Kidney (tissue), 22 donors: ENCODE measurements at places on chromosomes 7 and 10. TPM values are rescaled to one million over a fixed set of nuclear protein-coding genes. Genes with fewer than 3 reads are reported as not detected.
A peak's percentile ranks its signal among the peaks of the same experiment; 100 is the strongest.

Gene SLC18A2
- polyA plus RNA-seq: 0.15 TPM

Gene CCL26
- not detected for polyA plus RNA-seq

Gene MYH16
- polyA plus RNA-seq: not detected

Gene CCDC172
- polyA plus RNA-seq: not detected

Gene IGF2BP3
- not detected for polyA plus RNA-seq

Gene COG5
- polyA plus RNA-seq: 8.6 TPM

Gene SH3PXD2A
- 2.4 TPM for polyA plus RNA-seq

DNA sequence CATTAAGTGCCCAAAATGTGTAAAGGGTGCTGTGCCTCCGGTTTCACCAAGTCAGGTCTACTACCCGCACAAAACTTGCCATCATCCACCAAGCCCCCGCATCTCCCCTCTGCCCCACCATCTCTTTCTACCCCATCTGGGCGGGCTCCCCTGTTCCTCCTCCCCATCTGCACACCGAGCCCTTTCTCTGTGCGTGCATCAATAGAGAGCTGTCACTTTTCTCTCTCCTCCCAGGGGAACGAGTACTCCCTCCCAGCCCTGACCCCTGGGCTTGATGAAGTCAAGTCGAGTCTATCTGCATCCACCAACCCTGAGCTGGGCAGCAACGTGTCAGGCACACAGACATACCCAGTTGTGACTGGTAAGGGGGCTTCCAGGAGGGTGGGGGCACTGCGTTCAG is 63.5 kb downstream of the PAX2 start:
- no peak for DNase-seq

DNA sequence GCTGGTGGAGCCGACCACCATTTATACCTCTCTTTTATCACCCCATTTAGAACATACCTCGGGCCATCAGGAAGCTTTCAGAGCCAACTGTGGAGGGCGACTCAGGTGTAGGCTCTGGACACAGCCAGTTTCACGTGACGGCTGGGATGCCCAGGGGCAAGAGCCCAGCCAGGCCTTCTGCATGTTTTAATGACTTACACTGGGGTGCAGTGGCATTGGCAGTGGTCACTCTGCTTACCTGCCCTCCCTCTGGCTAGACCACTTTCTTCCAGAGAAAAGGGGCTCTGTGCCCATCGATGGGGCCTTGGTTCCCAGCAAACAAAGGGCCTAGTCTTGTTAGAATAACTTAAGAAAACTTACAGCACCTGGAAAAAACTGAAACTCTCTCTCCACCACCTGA is 50.0 kb downstream of the PNLIPRP2 start:
- no peak for DNase-seq

GRCh38 chr10:98373260-98374040 is 41.5 kb downstream of the PYROXD2 start:
- DNase-seq: no peak

DNA sequence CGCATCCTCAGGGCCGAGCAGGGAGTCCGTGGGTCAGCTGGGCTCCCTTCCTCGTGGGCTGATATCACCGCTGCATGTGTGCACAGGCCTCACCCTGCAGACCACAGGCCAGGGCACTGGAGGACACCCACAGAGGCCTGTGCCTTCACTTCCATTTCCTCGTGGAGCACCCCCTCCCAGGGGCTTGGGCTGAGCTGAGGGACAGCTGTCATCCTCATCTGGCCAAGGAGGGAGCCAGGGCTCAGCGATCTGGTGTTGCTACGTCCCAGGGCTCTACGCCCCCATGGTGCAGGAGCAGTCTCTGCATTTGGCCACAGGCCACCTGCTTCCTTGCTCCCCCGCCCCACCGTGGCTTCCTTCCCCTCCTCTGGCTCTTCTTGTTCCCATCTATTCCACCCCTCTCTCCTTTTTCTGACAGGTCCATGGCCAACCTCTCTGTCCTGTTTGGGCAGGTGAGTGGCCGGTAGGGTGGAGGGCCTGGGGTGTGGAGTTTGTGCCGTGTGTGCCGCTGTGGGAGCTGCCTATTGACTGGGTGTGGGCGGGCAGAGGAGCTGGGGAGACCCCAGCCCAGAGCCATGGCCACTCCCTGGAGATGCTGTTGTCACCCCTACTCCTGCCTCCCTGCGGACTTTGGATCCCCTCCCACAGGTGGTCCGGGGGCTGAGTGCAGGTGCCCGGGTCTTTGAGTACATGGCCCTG is 8.3 kb upstream of the ASIC3 start:
- no peak for DNase-seq

DNA sequence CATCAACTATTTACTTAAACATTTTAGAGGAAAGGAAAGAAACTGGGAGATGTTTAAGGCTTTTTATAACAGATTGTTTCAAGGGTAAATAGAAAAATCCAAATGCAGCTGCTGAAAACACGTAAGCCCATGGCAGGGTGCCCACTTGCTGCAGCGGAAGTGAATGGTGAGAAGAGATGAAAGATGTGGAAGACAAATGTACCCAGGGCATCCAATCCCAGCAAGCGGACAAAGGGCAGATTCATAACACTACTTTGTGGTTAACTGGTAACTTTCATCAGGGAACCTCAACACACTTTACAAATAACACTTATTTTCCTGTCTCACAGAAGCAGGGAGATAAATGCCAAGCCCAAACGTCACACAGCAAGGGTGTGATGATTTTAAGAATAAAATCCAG is 358.4 kb downstream of the KCNMA1 start:
- DNase-seq: no peak

DNA sequence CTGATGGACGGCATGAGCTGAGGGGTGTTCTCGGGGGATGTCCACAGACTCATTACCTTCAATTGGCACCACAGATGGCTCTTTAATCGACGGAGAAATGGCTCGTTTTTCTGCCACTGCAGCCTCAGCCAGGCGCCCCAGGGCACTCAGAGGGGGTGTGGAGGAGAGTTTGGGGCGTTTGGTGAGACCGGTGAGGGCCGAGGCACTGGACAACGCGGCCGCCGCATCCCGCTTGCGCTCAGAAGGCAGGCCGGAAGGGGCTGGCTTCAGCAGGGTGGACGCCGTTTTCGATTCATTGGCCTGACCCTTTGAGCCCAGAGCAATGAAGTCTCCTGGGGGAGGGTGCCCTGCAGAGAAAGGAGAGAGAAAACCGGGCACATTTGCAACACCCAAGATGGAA is 1.3 kb downstream of the INTS1 start:
- no peak for DNase-seq

DNA sequence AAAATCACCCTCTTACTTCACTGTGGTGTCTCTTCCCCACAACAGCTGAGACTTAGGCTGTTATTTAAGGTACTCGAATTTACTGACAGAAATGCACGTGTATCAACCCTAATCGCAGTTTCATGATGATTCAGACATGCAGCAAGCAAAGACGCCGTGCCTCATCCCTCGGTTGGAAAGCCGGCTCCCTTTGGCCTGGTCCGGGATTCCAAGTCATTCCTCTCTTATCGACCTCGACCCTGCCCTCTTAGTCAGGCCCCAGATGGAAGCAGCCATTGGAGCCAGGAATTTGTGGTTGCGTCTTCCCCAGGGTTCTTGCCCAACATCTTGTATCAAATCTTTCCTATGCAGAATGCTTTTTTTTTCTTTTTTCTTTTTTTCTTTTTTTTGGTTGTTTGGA is 229.5 kb downstream of the GATA3 start:
- no peak for DNase-seq

DNA sequence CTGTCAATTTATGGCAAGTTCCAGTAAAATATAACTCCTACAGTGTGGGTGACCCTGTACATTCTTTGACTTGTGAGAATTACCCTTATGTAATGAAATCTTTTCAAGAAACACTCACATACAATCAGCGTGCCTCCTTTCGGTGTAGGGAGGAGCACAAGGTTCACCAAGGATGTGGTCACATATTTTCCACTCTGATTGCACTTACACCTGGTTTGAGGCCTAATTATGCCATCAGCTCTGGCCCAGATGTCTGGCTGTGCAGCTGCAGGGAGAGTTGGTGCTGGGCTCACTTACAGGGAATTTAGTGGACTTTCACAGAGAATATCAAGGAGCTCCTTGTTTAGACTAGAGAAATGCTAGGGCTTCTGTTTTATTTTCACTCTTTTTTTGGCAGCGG is 146.0 kb upstream of the STEAP4 start:
- no peak for DNase-seq

- DNase-seq: no peak
Observed at GRCh38 chr7:108066486-108066885, 63.5 kb upstream of the LAMB1 start.

DNA sequence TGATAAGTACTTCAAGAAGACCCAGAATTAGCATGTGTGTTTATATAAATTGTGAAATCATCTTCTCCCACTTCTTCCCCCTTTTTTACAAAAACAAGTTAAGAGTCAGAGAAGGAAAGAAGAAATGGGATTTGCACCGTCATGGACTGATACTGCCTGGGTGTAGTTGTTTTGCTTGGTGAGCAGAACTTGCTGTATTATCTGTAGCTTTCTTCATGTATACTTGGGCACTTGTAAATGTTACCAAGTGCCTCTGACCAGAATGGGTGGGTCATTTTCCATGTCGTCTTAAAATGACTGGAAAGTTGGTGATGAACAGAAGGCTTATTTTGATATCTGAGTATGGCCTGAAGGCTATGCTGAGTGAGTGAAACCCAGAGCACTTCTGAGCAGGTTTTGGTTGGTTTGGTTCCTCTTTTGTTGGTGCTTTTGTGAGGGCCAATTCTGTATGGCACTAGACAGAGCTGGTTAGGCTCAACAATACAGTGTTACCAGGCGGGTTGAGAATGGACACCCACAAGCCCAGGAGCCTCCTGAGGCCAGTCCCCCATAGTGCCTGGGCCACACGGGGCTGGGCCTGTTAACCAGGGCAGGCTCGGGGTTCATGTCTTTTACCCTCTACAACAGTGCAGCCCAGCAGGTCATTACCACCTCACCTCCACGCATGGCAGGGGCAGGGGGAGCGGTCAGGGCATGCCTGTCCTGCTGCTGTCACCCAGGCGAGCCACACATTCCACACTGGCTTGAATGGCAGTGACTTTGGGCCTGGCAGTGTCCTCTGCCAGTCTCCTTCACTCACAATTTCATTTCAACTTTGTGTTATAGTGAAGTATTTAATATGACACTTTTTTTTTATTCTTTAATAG is 115.1 kb downstream of the CCNY start:
- DNase-seq: no peak

DNA sequence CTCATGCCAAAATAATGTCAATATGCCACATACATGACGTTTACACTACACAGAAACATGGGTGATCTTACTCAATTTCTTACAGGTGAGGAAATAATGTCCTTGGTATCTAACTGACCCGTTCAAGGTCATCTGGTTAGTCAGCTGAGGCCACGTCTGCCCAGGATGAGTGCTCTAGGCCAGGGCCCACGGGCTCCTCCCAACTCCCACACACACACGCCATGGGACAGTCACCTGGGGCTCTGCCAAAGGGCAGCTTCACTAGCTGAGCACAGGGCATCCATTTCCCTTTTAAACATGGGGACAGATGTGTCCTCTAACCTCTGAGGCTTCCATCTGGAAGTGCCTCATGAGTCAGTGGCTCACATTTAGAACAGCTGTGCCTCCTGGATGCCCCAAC is 123.9 kb downstream of the TNS3 start:
- DNase-seq: peak; percentile 12

GRCh38 chr7:25738528-25738927 is 413.5 kb upstream of the NFE2L3 start:
- DNase-seq: no peak

- no peak for DNase-seq
Observed at GRCh38 chr10:123165445-123166072, 11.4 kb downstream of the BUB3 start.

GRCh38 chr10:131009791-131010190 is 301.7 kb downstream of the TCERG1L start:
- DNase-seq: no peak

DNA sequence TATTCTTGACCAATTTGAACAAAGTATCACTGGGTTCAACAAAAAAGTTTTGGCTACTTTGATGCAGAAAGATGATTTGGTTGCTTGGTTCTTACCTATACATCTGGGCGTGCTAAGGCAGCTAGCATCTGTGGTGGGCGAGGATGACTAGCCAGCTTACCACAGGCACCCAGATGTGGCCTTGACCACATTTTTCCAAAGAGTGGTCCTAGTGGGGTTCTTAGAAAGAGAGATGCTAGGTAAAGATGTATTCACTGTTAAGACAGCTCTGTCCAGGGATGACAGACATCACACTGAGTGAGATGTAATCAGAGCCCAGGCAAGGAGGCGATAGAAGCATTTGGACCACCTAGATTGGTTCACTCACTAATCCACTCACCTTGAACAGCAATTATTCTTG is 785 bp downstream of the DNTT start:
- DNase-seq: no peak

GRCh38 chr7:70355198-70356020 is 757.1 kb downstream of the AUTS2 start:
- no peak for DNase-seq

- no peak for DNase-seq
Observed at GRCh38 chr7:135933509-135934188, 43.5 kb downstream of the MTPN start.
